ENCODE measurements at places on chromosomes 6 and 20.

- no peak for DNase-seq
Measured at GRCh38 chr20:35610833-35611427, 4.7 kb upstream of the SPAG4 start.

DNA sequence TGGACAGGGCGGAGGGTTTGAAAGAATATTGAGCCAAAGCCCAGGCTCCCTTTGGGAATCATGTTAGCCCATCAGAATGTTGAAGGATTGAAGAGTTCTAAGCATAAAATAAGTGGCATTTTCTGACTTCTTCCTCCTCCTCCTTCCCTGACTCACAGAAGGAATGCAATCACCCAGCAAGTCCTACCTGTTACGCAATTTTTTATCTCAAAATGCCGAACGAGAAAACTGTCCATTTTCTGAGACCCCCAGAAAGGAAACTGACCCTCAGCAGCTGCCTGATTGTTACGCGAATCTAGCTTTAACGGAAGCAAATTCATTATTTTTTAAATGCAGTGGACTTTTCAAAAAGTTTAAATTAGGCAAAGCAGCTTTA, 4.7 kb upstream of the DNAJC5 start:
- no peak for DNase-seq

DNA sequence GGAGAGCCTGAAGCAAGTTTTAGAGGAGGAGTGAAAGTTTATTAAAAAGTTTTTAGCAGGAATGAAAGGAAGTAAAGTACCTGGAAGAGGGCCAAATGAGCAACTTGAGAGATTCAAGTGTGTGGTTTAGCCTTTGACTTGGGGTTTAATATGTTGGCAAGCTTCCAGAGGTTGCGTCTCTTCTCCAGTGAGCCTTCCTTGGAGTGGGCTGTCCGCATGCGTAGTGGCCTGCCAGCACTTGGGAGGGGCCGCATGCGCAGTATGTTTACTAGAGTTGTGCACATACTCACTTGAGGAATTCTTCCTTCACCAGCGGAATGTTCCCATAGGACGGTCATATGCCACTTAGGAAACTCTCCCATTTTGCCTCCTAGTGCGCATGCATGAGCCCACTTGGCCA, 235.2 kb downstream of the ALDH8A1 start:
- no peak for DNase-seq

DNA sequence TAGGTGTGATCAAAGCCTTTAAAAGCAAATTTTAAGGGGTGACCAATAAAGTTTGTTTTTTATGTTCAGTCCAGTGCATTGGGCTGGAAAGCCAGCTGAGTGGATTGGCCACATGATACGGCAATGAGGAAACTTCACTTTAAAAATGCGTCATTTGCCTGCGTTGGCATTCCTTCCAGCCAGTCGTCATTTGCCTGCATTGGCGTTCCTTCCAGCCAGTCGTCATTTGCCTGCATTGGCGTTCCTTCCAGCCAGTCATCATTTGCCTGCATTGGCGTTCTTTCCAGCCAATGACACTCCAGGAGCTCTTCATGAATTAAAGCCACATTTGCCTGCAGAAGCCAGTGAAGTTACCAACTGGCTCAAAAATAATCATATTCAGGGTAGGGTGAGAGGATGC, 378.6 kb downstream of the SMOC2 start:
- no peak for DNase-seq

DNA sequence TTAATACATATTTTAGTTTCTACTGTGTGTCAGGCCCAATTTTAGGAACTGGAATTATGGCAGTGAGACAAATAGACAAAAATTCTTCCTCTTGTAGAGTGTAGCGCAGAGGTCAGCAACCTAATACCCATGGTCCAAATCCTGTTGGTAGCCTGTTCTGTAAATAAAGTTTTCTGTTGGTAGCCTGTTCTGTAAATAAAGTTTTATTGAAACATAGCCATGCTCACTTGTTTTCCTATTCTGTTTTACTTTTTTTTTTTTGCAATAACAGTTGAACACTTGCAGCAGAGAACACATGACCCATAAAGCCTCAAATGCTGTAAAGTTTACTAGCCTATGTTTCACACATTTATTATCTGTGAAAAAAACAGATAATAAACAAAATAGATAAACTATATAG, 87.9 kb downstream of the SCAF8 start:
- no peak for DNase-seq

DNA sequence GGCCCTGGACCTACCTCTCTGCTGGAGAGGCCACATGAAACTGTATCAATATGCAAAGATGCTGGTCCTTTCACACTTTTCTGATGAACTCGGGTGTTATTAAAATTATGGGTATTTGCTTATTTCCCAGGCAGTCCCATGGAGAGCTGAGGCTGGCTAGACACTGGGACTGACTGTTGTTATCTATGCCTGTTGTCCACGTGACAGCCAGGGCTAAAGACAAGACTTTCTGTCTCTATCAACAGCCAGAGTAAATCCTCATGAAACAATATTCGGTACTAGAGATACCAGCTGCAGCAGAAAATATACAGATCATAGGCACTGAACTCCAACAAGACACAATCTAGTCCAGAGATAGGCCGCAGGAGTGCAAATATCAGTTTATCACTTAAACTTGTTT, 236.4 kb downstream of the FOXA2 start:
- no peak for DNase-seq

- peak; percentile 25 for DNase-seq
Measured at GRCh38 chr6:159075506-159076228, 30.9 kb upstream of the TAGAP start.

GRCh38 chr20:35767683-35768481, 3.9 kb upstream of the PHF20 start:
- peak; percentile 30 for DNase-seq

DNA sequence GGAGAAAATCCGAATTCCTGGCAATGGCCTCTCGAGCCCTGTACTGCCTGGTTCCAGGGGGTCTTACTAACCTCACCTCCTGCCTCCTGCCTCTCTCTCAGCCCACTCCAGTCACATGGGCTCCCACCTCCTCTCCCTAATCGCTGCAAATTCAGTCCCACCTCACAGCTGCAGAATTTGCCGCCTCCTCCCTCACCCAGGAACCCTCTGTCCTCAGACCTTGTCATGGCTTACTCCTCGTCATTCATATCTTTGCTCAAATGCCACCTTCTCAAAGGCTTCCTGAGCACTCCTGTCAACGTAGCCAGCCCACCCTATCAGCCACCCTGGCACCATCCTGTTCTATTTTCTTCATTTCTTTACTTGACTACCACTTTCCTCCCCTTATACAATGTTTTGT, 89.0 kb downstream of the SLC2A10 start:
- DNase-seq: no peak

DNA sequence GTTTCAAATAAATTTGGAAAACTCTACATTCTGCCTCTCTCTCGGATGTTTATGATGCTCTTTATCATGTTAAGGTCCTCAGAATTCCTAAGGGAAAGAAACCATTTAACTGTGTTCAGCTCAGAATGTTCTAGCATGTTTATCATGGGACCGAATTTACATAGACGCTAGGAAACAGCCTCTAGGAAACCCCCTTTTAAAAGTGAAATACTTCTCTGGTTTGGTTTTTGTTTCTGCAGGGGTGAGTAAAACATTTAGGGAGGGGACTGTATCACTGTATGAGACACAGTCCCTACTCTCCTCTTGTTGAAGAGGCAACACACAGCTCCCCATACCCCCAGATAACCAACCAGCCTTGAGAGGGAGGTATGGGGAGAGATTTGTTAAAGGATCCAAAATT, 267.6 kb upstream of the SUPT3H start:
- DNase-seq: no peak

- no peak for DNase-seq
Measured at GRCh38 chr6:36118550-36119107, 11.7 kb upstream of the MAPK13 start.

DNA sequence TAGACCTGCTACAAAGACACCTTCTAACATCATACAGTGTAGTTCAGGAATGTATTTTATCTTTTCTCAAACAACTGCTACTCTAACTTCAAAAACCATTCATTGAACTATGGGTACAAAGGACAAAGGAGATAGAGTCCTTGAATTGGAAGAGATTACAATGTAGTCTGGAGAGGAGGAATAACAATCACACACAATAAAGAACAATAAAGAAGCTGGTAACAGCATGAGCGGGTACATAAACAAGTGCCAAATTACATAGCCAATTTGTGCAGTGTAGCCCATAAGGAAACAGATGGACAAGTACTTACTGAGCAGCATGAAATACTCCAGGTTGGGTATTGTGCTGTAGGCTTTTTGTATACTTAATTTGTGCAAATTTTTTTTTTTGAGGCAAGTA, 44.3 kb downstream of the OSTM1 start:
- DNase-seq: peak; percentile 66

- no peak for DNase-seq
Measured at GRCh38 chr20:9744551-9744950, 94.3 kb downstream of the PAK5 start.

GRCh38 chr20:24649787-24650490, 180.5 kb downstream of the SYNDIG1 start:
- DNase-seq: no peak

DNA sequence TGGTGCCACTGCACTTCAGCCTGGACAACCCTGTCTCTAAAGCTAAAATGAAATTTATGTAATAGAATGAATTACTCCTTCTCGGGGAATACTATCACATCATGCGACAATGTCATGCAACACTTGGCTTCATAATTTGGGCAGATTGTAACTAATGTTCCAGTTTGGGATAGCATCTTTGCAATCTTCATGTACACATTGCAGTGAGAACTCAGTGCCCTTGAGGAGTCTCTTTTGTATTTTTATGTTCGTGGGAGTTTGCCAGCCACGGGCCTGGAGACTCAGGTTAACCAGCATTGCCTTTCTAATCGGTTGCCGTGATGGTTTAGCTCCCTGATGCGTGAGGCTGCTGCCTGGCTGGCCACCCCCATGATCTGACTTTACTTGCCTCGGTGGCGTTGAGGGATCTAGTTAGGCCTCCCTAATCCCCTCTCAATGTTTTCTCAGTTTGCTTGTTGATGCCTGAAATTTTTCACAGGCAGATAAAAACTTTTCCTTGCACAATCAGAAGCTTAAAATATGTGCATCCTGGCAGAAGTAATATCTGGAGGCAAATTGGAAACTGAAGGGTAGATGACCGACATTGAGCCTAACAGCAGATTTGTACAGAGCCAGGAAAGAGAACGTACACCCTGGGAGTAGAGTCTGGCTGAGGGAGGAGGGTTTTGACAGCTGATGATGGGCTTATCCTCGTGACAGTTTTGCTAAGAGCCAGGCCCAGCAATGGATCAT, 2.4 kb downstream of the GMPR start:
- no peak for DNase-seq

DNA sequence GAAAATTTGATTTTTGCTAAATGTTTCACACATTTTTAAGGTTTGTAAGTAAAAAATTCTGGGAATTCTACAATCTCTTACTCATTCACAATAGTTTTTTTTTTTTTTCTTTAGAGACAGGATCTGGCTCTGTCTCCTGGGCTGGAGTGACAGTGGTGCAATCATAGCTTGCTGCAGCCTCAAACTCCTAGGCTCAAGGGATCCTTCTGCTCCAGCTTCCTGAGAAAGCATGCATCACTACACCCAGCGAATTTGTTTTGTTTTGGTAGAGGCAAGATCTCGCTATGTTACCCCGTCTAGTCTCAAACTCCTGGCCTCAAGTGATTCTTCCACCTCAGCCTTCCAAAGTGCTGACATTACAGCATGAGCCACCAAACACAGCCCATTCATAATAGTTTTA, 232.8 kb downstream of the GJA1 start:
- no peak for DNase-seq

DNA sequence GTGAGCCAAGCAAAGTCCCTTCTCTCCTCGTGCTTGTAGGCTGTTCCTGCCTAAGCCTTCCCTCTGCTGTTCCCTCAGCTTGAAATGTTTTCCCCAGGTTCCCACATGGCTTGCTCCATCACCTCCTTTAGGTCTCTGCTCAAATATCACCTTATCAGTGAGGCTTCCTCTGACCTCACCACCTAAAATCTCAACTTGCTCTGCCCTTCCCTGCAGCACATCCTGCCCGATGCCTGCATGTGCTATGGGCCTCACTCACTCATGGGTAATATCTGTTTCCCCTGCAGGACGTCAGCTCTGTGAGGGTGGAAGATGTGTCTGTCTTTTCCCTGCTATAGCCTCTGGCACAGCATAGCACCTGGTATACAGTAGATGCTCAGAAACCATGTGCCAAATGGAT, 29.9 kb upstream of the FKBP1A start:
- DNase-seq: no peak

DNA sequence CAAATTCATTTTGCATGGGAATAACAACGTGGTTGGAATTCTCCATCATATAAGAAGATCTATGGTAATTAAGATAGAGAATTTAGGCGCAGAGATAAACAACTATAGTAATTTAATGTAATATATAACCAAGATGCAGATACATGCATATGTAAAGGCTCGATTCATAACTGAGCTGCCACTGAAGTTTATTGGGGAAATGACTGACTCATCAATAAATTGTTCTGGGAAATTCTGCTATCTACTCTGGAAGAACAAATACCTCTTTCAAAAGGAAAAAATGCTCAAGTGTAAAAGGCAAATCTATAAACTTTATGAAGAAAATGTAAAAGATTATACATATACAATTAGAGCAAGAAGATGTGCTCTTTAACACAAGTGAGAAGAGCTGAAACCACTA, 596.4 kb downstream of the MMUT start:
- DNase-seq: no peak

GRCh38 chr6:122014961-122015360, 384.5 kb upstream of the HSF2 start:
- DNase-seq: no peak

DNA sequence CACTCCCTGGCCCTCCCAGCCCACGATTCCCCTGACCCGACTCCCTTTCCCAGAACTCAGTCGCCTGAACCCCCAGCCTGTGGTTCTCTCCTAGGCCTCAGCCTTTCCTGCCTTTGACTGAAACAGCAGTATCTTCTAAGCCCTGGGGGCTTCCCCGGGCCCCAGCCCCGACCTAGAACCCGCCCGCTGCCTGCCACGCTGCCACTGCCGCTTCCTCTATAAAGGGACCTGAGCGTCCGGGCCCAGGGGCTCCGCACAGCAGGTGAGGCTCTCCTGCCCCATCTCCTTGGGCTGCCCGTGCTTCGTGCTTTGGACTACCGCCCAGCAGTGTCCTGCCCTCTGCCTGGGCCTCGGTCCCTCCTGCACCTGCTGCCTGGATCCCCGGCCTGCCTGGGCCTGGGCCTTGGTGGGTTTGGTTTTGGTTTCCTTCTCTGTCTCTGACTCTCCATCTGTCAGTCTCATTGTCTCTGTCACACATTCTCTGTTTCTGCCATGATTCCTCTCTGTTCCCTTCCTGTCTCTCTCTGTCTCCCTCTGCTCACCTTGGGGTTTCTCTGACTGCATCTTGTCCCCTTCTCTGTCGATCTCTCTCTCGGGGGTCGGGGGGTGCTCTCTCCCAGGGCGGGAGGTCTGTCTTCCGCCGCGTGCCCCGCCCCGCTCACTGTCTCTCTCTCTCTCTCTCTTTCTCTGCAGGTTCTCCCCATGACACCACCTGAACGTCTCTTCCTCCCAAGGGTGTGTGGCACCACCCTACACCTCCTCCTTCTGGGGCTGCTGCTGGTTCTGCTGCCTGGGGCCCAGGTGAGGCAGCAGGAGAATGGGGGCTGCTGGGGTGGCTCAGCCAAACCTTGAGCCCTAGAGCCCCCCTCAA, at the start of gene LTA:
TSS of gene LTA (plus strand) at position 249 of the 871 bp plus-strand sequence. CDS start at position 703, 454 bp downstream.
- no peak for DNase-seq
